ENCODE measurements at places on chromosomes 4 and X.

DNA sequence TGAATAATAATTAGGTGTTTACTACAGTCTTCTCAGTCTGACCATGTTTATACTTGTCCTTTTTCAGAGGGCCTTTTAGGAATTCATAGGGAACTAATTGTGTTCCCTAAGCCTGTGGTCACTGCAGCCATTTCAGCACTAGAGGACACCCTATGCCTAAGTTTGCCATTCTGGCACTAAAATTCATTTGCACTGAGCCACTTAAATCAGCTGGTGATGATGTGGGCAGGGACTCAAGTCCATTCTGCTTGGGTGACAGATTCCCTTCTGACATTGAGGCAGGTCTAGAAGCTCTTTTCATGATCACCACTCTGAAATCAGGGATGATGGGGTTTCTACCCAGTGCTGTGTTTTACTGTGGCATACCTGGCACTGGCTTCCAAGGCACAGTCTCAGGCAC lies 1178.9 kb upstream of the DIAPH2 start:
- no peak for DNase-seq

DNA sequence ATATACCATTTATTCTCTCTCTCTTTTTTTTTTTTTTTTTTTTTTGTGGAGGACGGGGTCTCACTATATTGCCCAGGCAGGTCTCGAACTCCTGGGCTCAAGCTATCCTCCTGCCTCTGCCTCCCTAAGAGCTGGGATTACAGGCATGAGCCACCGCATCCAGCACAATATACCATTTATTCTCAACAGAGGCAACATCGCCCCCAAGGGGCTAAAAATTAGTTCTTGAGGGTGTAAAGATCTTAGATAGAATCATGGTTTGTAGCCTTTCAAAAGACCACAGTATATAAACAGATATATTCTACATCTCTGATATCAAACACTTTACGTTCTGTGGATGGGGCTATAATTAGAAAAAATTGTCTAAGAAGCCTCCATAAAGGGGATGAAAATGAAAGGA lies 39.8 kb upstream of the TCEAL2 start:
- no peak for DNase-seq

GRCh38 chrX:18278449-18278848 lies 57.8 kb upstream of the BEND2 start:
- no peak for DNase-seq

GRCh38 chr4:147964266-147964880 lies 232.5 kb downstream of the ARHGAP10 start:
- DNase-seq: no peak

- no peak for DNase-seq
Observed at GRCh38 chrX:70039758-70040157, 10.0 kb downstream of the AWAT2 start.

DNA sequence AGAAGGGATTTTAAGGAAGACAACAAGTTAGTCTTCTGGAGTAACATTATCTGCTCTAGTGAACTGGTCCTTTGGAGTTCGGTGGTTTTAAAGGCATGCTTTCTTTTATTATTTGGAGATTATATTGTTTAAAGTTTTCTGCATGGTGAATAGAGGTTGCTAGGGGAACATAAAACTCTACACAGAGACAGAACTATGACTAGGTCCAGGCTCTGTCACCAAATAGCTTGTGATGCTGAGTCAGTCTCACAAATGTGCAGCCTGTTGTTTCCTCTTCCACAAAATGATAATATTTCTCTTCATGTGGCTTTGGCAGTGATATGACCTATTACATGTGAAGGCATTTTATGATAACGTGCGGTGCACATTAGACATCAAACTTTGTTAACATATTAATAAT lies 132.6 kb downstream of the PACRGL start:
- no peak for DNase-seq

- no peak for DNase-seq
Observed at GRCh38 chrX:43717161-43717560, 61.1 kb downstream of the MAOA start.

DNA sequence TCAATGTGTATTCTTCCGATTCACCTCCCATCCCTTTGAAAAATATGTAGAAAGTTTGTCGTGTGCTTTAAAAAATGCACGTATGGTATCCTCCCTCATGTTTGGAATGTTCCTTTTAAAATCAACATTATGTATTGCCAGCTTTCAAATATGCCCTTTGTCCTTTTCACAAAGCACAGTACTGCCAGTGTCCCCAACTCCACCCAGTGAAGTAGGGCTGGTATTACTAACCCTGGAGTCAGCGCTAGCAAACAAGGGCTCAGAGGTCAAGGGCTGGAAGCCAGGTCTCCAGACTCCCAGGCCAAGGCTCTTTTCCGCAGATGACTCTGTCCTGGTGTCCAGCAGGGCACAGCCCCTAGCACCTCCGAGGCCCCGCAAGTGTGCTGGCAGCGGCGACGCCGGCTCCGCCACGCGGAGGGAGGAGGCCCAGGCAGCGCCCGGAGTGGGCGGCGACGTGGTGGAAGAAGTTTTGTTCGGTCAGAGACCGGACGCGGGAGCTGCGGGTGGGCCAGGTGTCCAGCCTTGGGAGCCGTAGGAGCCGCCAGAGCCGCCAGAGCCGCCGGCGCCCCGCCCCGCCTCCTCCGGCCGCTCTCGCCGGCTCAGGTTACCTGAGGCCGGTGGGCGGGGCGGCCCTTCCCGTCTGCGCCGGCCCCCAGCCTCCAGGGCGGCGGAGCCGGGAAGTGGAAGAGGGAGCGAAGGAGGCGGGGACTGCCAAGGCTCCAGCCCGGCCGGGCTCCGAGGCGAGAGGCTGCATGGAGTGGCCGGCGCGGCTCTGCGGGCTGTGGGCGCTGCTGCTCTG lies at the start of gene IL13RA1:
Gene IL13RA1 (plus strand): TSS at position 720 of the 799 bp plus-strand sequence. CDS start 33 bp downstream, at position 753.
- DNase-seq: peak; percentile 68

DNA sequence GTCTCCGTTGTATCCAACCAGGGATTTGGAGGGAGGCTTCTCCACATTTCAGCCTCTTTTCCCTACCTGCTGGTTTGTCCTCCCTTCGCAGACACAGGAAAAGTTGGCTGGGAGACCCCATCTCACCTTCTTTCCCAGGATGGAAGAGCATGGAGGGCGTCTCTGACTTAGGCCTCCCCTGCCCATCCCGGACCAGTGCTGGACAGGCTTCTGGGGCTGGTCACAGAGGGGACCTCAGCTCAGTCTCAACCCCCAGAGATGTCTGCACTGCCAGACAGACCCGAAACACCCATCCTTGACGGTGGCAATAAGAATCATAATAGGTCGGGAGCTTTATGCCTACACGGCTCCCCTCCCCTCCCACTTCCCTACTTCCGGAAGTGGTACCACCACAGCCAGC lies 1.6 kb downstream of the WFS1 start:
- no peak for DNase-seq

- DNase-seq: no peak
Observed at GRCh38 chr4:123232439-123232838, 164.2 kb upstream of the SPRY1 start.

Measured in left renal cortex interstitium (tissue), 4 donors.